Ovary (tissue), 10 donors: ENCODE measurements at places on chromosomes 1 and 21.

DNA sequence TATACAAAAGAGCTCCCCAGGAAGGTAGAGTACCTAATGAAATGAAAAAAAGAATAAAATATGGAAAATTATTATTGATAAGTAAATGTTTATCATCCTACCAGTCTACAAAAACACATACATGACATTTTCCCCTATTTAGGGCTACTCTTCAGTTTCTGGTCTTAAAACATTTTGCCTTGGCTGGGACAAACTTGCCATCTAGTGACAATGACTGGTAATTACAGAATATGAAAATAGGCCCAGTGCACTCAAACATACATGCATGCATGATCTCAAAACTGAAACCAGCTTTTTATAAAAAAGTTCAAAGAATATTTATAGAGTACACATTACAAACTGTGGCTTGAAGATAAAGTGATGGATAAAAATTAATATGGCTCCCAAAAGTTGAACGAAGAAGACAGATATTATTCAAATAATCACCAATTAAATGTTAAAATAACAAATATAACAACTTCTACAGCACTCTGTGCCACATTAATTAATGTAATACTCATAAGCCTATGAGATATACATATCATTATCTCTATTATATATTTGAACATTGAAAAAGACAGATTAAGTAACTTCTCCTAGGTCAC is 10.5 kb upstream of the RNPC3 start:
- no peak overlapping the region for H3K4me3 ChIP-seq
- DNase-seq = no peak
- H3K36me3 ChIP-seq = no peaks in the 10 kb centered on the region

DNA sequence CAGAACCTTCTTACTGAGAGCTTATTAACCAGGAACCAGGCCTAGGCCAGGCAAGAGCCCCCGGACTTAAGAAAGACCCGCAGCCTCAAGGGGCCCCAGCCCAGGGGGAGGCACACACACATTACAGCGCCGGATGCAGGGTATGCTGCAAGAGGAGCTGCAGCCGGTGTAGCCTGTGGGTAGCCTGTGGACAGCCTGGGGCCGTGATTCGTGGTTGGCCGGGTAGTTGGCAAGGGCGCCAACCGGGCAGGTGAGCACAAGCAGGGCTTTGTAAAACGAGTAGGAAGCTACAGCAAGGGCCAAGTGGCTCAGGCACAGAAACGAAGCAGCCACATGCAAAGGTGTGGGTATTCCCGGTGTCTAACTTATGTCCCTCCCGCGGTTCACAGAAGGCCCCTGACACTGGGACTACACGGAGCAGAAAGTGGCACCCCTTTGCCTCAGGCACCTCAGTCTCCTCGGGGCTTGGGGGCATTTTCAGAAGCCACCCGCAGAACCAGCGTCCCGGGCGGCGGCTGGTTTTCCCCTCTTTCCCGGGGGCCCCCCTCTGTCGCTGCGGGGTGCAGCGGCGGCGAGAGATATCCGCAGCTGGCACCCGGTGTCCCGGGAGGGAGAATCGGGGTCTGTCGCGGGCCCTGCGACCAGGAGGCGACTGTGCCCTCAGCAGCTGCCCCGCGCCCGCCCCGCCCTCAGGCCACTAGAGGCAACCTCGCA is 40.8 kb downstream of the KIAA1614 start:
- peak overlapping the region; percentile 62 for H3K27ac ChIP-seq
- H3K36me3 ChIP-seq = no peaks in the 10 kb centered on the region
- no peaks in the 10 kb centered on the region for H3K27me3 ChIP-seq
- peaks cover 7% of the 10 kb centered on the region for H3K4me1 ChIP-seq
- no peak for DNase-seq

GRCh38 chr1:79716447-79716846 is 709.9 kb upstream of the ADGRL4 start:
- H3K4me1 ChIP-seq = no peaks in the 10 kb centered on the region
- no peaks in the 10 kb centered on the region for H3K27me3 ChIP-seq
- no peak overlapping the region for H3K4me3 ChIP-seq
- no peak for DNase-seq

DNA sequence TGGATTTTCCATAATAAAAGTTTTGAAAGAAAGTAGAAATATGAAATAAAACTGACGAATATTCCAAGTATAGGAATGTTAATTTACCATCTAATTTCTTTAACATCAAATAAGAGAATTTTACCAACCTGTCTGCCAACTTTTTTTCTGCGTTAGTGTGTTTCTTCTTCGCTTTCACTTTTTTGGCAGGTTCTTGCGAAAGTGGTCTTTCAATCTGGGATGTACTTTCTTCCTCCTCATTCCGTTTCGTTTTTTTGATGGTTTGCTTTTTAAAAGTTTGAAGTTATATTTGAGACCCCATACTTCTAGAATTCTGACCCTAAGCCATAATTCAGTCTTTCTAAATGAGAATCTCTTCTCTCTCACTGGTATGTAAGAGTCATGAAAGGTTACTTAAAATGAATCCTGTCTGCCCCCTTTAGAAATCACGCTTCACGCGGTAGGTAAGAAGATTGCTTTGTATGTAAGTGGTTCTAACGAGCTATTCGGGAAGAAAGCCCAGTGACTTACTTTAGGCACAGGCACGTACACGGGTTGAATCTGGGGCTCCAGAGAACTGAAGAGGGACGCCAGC is 580 bp downstream of the RBM34 start:
- peak overlapping the region; percentile 59 for H3K27ac ChIP-seq
- H3K27me3 ChIP-seq = no peaks in the 10 kb centered on the region
- H3K4me1 ChIP-seq = peaks cover 5% of the 10 kb centered on the region
- no peaks in the 10 kb centered on the region for H3K36me3 ChIP-seq
- peak overlapping the region; percentile 77 for H3K4me3 ChIP-seq

GRCh38 chr21:34996304-34997101 is 52.6 kb downstream of the RUNX1 start:
- H3K36me3 ChIP-seq = no peaks in the 10 kb centered on the region
- no peaks in the 10 kb centered on the region for H3K27me3 ChIP-seq
- no peak overlapping the region for H3K27ac ChIP-seq
- DNase-seq = no peak
- peaks cover 2% of the 10 kb centered on the region for H3K4me1 ChIP-seq

DNA sequence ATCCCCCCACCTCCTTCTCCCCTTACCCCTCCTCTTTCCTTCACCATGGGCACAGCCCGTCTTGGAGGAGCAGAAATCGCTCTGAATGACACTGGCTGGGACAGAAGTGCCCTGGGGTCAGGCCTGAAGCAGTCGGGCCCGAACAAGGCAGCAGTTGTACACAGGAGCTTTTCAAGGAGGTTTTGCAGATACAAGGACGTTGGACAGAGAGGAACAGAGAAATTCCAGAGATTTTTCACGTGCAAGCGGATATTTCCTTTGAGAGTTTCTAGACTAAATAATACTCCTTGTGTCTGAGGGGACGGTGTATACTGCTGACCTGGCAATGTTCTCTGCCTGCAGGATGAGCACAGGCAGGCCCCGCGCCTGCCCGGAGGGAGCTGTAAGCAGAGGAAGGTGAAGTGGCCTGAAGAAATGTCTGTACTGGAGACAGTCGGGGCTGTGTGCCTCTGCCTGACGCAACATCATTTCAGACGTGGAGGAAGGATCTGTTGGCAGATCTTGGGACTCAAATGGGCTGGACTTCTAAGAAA is 95.3 kb upstream of the SLC25A33 start:
- no peak overlapping the region for H3K4me3 ChIP-seq
- H3K36me3 ChIP-seq = no peaks in the 10 kb centered on the region
- peaks cover 8% of the 10 kb centered on the region for H3K4me1 ChIP-seq
- no peaks in the 10 kb centered on the region for H3K27me3 ChIP-seq
- no peak for DNase-seq
- H3K27ac ChIP-seq = peak overlapping the region; percentile 28

DNA sequence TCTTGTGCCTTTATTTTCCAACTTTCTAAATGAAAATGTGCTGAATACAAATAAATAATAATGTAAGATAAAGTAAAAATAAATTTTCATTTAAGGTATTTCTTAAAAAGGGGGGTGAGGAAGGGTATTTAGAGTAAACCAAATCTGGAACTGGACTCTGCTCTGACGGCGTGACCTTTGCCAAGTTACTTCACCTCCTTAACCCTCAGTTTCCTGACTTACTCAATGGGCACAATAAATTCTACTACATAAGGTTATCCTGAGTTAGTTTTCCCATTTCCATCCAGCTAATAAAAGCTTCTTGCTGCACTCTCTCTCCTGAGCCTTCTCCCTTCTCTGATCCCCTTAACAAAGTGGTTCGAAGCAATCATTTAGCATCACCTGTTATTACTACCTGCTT is 93.9 kb downstream of the NID1 start:
- DNase-seq = no peak
- no peak overlapping the region for H3K27ac ChIP-seq
- H3K4me1 ChIP-seq = peaks cover 3% of the 10 kb centered on the region
- H3K27me3 ChIP-seq = no peaks in the 10 kb centered on the region
- no peaks in the 10 kb centered on the region for H3K36me3 ChIP-seq

- H3K36me3 ChIP-seq = no peaks in the 10 kb centered on the region
- DNase-seq = no peak
- H3K4me1 ChIP-seq = peaks cover 29% of the 10 kb centered on the region
- H3K4me3 ChIP-seq = no peak overlapping the region
- no peaks in the 10 kb centered on the region for H3K27me3 ChIP-seq
Measured at GRCh38 chr1:208177656-208178055, 66.5 kb downstream of the PLXNA2 start.

GRCh38 chr1:221117133-221117532 is 237.9 kb downstream of the HLX start:
- H3K36me3 ChIP-seq = no peaks in the 10 kb centered on the region
- H3K4me3 ChIP-seq = no peak overlapping the region
- DNase-seq = no peak
- no peaks in the 10 kb centered on the region for H3K4me1 ChIP-seq
- H3K27me3 ChIP-seq = no peaks in the 10 kb centered on the region
